NCI-H1417 (cell line): ENCODE measurements at places on chromosomes 12 and 14.

DNA sequence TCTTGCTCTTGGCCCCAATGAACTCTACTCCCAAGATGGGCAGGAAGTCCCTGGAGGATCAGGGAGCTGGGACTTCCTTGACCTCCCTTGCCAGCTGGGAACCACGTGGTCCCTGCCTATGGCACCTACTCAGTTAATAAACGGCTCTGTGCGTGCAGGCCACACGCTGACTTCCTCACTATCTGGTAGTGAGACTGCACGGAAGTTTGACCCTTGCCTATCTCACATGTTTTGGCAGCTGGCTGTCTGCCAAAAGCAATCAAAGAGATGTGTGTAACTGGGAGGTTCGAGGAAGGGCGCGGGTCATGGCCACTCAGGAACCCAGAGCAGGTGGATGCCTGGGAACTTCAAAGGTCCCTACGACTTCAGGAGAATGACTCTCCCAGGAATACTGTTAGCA lies 57.9 kb downstream of the RFLNA start:
- DNase-seq: peak; percentile 63

DNA sequence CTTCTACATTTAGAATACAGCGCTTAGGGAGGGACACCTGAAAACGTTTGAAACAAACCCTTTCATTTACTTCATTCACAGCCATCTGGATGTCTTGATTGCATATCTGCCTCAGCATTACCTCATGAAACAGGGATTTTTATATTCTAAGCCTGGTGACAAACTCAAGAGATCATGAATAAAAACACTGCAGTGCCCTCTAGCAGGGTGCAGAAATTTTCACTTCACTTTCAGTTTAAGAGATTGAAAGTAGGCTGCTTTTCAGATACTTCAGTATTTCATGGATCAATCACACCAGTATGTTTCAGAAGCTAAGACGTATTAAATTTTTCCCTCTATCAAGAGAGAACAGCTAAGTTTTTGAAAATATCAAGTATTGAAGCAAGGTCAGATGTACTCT lies 467.8 kb downstream of the MDGA2 start:
- DNase-seq: no peak

DNA sequence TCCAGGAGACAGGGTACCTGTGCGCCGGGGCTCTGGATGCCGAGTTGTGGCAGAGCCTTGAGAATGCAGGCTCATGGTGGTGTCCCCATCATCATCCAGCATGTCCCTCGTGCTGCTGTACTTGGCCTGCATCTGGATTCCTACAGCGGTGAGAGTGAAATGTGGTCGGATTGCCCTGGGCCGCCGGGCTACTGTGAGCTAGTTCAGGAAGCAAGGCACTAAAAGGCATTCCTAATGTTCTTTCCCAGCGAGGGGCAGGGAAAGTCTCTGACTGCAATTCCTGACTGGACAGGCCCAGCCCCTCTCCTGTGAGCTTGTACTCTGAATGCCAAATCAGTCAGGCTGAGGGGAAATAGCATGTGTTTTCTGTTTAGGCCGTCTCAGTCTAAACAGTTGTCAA lies at the start of gene CLEC1A:
TSS of gene CLEC1A (minus strand) at position 195 of the 400 bp plus-strand sequence. CDS start at position 132, 63 bp downstream.
- DNase-seq: no peak

- DNase-seq: no peak
Observed at GRCh38 chr12:7369274-7369729, 65.4 kb downstream of the ACSM4 start.

DNA sequence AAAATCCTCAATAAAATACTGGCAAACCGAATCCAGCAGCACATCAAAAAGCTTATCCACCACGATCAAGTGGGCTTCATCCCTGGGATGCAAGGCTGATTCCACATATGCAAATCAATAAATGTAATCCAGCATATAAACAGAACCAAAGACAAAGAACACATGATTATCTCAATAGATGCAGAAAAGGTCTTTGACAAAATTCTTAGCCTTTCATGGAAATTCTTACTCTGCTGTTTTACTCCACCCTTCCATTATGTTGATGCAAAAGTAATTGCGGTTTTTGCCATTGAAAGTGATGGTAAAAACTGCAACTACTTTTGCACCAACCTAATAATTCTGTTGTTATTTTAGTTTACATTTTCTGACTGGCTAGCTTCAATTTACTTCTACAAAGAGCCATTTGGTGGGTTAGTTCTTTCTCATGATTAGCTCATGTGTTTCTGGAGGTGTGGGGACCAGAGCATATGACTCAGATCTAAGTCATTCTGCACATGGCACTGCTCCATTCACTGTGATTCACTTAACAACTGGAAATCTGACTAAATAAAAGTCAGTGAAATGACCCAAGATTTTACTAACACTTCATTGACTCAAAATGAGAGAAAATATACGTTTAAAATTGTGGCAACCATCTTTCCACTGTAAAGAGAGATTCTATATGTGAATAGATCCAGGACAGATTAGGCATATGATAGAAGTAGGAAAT lies 99.9 kb downstream of the TMTC3 start:
- DNase-seq: no peak

DNA sequence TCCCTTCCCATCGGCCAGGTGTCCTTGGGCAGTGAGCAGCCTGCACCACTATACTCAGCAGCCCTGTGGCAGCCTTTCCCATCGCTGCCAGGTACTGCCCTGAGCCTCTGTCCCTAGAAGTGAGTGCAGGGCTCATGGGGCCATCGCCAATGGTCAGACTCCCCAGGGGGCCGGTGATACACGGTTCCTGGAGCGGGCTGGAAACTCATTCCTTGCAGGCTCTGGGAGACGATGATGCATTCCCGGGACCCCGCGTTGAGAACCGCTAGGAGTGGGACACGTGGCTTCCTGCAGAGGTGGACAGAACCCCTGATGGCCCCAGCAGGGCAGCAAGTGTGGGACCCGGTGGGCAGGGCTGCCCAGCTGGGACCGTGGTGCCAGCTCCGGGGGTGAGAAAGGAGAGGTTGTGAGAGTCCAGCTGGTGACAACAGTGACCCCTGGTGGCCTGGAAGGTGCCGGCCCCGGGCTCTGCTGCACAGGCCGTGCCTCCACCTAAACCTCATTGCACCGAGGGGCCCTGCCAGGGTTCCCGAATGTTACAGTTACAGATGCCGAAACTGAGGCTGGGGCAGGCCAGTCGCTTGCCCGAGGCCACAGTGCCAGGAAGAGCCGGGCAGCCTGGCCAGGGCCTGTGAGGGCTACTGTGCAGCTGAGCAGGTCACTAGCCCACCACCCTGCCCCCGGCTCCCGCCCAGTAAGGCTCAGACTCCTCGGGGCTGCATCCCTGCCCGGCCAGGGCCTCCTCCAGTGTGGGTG lies 33.8 kb downstream of the FBRSL1 start:
- DNase-seq: peak; percentile 62

GRCh38 chr14:87286191-87286590 lies 706.8 kb downstream of the GALC start:
- no peak for DNase-seq

DNA sequence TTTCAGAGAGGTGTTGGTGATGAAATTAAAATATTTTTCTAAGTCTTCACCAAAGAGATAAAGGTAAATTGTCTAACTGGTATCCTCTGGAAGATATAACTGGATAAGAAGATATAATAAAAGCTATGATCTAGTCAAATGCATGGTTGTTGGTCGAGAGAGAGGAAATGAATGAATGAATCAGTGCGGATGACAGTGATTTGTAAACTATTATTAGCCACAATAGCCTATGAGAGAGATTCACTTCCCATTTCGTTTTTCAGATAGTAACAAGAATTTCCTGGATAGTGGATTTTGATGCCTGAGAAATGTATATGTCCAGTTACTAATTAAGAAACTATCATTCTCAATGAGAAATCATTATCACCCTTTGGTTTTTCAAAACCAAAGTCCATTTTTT lies 63.1 kb downstream of the HEATR5A start:
- no peak for DNase-seq

DNA sequence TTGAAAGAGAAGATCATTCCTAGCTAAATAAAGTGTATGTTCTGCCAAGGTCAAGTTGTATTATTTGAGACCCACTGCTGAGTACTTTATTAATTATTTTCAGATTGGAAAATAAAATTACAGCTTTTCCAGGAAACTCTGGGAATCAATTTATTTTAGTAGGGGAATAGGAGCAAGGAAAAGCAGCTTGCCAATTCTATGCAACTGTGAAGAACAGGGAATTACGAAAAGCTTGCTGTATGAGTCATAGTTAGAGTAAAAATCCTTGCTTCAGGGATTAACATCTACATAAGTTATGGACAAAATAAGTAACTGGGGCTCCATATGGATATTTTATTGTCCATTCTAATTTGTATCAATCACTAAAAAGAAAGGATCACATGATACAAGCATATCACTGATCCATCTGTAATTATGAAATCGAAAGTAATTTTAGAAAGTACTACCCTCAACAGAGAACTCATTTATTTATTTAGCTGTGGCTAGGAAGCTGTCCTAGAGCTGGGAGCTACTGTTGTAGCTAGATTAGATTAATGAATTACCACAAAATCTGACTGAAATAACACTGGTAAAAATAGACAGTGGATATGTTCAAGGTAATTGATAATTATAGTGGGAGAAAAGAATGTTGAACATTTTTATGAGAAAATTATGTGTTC lies 303.5 kb upstream of the NPAS3 start:
- DNase-seq: no peak

- no peak for DNase-seq
Observed at GRCh38 chr14:99240627-99241324, 31.2 kb downstream of the BCL11B start.

- no peak for DNase-seq
Observed at GRCh38 chr14:56088941-56089340, 29.3 kb upstream of the PELI2 start.
